Kidney (tissue), 22 donors: ENCODE measurements at places on chromosomes 7 and 10. TPM values are rescaled to one million over a fixed set of nuclear protein-coding genes. Genes with fewer than 3 reads are reported as not detected.

Gene SLIT1
- total RNA-seq = 0.35 TPM

- no peak for DNase-seq
- no peaks in the 10 kb centered on the region for H3K4me1 ChIP-seq
- peak overlapping the region; percentile 63 for H3K27ac ChIP-seq
- no peaks in the 10 kb centered on the region for H3K36me3 ChIP-seq
- no peak overlapping the region for H3K4me3 ChIP-seq
Measured at GRCh38 chr7:151688236-151688780, 168.6 kb upstream of the RHEB start.

Gene PAX4
- not detected for total RNA-seq

- H3K4me3 ChIP-seq = no peak overlapping the region
- no peak overlapping the region for H3K27ac ChIP-seq
- H3K4me1 ChIP-seq = peaks cover 9% of the 10 kb centered on the region
- no peaks in the 10 kb centered on the region for H3K27me3 ChIP-seq
- H3K36me3 ChIP-seq = no peaks in the 10 kb centered on the region
Measured at GRCh38 chr10:46537309-46537708, 19.1 kb downstream of the GPRIN2 start.

Gene PKD2L1
- not detected for total RNA-seq

DNA sequence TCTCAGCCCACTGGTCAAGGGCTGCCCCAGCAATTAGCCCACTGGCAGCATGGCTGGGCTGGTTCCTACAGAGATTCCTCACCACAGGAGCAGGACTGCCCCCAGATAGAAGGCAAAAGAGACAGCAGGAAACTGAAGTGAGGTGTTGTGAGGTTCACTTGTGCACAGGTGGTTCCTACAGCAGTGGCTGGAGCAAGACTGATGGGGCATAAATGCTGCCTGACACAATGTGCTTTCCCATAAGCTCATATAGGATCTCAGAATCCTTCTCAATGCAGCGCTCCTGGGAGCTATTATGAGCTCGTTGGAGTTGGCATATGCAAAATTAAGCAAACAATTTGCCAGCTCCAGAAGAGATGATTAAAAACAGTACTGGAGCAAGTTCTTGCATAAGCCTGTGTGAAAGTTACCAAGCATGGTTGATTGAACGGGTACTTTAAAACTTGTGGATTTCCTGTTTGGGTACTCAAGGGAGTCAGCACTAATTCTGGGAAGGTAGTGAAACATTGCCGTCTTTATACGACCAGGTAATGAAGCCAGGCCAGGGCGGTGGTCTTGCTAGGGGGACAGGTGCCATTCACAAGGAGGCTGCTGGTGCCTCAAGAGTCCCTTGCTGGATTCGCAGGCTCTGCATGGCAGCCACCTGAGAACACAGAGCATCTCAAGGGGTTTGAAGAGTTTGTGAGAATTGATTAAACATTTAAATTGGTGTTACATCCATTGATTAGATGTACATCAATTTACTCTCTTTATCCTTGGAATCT, 20.3 kb upstream of the PRKCQ start:
- H3K36me3 ChIP-seq = no peaks in the 10 kb centered on the region
- DNase-seq = no peak
- no peak overlapping the region for H3K4me3 ChIP-seq
- no peak overlapping the region for H3K27ac ChIP-seq

Gene PWWP2B
- total RNA-seq = 24.3 TPM

GRCh38 chr10:14413523-14413922, 82.8 kb upstream of the FRMD4A start:
- H3K27ac ChIP-seq = no peak overlapping the region
- H3K27me3 ChIP-seq = no peaks in the 10 kb centered on the region
- DNase-seq = no peak
- H3K4me3 ChIP-seq = no peak overlapping the region

- H3K36me3 ChIP-seq = no peaks in the 10 kb centered on the region
- no peak overlapping the region for H3K27ac ChIP-seq
- H3K4me3 ChIP-seq = no peak overlapping the region
- H3K27me3 ChIP-seq = no peaks in the 10 kb centered on the region
- DNase-seq = no peak
Measured at GRCh38 chr7:124532166-124532565, 233.4 kb downstream of the GPR37 start.

Gene TDRD1
- total RNA-seq = 0.88 TPM

Gene TEX47
- total RNA-seq = not detected

DNA sequence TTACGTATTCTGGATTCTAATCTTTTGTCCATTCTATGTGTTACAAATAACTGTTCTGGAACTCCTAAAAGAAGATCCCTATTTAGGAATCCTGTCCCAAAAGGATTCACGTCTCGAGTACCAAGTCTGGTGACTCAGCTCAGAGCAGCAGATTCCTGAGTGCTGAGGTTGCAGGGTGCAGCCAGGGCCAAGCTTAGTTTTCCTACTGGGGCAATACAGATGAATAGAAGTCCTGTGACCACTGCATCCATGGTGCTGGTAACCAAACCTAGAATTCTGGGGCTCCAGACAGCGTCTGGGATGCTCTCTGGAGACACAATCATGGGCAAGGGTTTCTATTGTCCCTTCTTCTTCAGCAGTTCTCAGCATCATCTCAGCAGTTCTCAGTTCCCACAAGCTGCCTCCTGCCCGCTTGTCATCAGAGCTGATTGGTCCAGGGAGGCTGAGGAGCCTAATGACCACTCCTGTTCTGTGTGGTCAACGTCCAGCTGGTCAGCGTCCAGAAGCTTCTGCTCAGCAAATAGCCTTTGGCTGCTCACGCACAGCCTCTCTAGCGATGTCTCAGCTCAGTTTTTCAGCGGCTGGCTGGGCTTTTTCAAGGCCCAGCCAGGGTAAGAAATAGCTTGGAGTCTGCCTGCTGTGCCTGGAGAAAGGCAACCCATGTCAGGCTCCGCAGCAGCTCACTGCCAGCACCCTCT, 50.4 kb upstream of the C7orf33 start:
- no peaks in the 10 kb centered on the region for H3K36me3 ChIP-seq
- DNase-seq = no peak
- H3K27ac ChIP-seq = no peak overlapping the region
- H3K4me3 ChIP-seq = no peak overlapping the region

Gene PAPOLB
- total RNA-seq = 0.06 TPM

DNA sequence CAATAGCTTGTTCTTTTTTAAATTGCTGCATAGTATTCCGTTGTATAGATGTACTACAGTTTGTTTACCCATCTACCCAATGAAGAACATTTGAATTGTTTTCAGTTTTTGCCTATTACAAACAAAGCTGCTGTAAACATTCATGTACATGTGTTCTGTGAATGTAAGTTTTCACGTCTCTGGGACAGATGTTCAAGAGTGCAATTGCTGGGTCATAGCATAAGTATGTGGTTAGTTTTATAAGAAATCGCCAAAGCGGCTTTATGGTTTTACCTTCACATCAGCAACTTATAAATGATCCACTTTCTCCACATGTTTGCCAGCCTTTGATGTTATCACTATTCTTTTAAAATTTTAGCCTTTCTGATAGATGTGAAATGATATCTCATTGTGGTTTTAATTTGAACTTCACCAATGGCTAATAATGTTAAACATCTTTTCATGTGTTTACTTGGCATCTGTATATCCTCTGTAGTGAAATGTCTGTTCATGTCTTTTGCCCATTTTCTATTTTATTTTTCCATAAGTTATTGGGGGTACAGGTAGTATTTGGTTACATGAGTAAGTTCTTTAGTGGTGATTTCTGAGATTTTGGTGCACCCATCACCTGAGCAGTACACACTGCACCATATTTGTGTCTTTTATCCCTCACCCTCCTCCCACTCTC, 73.5 kb downstream of the TBXAS1 start:
- H3K36me3 ChIP-seq = no peaks in the 10 kb centered on the region
- no peak for DNase-seq
- H3K4me3 ChIP-seq = no peak overlapping the region
- no peaks in the 10 kb centered on the region for H3K27me3 ChIP-seq
- no peaks in the 10 kb centered on the region for H3K4me1 ChIP-seq

DNA sequence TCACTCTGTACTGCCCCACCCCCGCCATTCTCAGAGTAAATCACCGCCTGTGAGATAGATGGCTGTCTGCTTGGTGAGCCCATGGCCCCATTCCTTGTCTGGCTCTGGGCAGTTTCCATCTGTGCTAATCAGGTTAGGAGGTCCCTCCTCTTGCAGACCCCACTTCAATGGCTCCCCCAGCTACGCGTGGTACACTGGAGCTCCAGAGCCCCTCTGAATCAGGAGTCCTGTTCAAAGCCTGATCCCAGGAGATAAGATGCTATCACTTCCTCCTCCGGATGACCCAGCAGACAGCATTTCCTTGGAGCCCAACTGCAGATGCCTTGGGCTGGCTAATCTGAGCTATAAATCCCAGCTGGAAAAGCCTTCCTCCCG, 122.3 kb downstream of the SH3PXD2A start:
- no peak overlapping the region for H3K4me3 ChIP-seq
- no peak for DNase-seq
- no peak overlapping the region for H3K27ac ChIP-seq
- H3K27me3 ChIP-seq = no peaks in the 10 kb centered on the region
- H3K36me3 ChIP-seq = no peaks in the 10 kb centered on the region

DNA sequence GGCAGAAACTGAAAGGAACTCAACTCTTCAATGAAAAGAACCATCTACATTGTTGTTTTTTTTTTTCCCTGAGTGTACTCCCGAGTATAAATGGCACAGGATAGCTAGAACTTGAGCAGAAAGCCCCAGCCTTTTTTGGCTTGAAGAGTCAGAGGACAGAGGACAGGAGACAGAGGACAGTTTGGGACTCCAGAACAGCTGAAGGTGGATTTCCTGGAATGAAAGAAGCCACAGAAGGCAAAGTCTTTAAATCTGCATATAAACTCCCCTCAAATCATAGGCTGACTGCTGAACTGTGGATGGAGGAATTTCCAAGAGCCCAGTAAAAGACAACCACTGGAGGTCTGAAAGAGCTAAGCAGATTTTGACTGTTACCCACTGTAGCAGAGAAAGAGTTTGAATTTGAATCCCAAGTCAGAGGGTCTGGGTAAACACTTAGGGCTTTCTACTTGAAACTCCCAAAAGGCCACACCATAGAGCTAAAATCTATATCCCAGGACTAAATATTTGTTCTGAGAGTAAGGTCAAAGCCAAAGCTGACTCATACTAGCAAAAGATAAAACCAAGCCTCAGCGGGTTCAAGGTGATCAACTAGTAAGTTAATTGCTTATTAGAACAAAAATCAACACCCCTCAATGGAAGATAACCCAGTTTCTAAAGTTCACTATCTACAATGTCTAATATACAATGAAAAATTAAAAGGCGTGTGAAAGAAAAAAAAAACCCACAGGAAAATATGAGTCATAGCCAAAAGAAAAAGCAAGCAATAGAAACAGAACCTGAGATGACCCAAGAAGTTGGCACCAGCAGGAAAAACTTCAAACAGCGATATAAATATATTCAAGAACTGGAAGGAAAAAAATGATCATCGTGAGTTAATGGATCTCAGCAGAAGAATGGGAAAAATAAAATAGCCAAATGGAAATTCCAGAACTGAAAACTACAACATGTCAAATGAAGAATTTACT, 1.8 kb upstream of the OPN1SW start:
- DNase-seq = no peak
- H3K27me3 ChIP-seq = no peaks in the 10 kb centered on the region
- H3K27ac ChIP-seq = no peak overlapping the region
- no peaks in the 10 kb centered on the region for H3K4me1 ChIP-seq
- no peaks in the 10 kb centered on the region for H3K36me3 ChIP-seq
